ENCODE measurements at places on chromosomes 13 and 19.
A peak's percentile ranks its signal among the peaks of the same experiment; 100 is the strongest.

DNA sequence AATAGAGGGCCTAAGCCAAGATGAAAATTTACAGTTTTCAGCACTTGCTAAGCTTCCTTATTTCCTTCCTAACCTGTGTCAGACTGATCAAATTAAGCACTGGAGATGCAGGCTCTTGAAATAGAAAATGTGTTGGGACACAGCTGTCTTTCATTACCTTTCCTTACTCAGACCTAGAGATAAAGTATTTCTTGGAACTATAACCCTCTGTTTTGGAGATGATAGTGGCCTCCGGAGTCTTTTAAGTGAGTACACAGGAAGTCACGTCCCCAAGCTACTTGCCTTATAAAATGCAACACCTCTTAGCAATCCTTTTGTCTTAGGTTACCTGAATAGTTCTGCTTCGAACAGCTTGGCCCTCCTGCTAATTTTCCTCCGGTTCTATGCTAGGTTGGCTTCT lies 12.4 kb upstream of the AKAP11 start:
- DNase-seq, result no peak

GRCh38 chr19:51417810-51418157 lies 342 bp upstream of the SIGLEC10 start:
- no peak for DNase-seq

GRCh38 chr19:10155839-10156238 lies 36.1 kb upstream of the EIF3G start:
- DNase-seq, result no peak

DNA sequence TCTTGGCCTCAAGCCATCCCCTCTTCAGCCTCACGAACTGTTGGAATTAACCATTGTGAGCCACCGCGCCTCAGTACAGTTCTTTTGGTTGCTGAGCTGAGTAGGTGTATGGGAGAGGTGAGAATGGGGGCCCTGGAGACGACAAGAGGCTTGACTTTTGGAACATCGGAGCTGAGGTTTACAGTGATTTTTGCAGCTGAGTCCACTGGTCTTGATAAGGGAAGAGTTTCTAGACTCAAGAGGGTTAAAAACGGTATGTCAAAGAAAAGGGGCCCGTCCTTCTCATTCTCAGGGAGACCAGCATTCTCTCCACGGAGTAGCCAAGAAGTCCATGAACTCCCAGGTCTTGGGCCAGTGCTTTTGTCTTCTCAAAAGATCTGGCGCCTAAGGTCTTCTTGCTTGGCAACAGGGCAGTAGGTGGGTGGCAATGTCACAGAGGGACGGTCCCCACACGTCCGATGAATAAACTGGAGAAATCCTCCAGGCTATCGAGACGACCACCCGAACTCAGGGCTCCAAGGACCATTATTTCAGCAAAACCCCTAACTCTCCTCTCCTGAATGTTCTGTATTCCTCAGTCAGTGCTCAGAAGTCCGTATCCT lies 6.4 kb upstream of the QTRT1 start:
- no peak for DNase-seq

DNA sequence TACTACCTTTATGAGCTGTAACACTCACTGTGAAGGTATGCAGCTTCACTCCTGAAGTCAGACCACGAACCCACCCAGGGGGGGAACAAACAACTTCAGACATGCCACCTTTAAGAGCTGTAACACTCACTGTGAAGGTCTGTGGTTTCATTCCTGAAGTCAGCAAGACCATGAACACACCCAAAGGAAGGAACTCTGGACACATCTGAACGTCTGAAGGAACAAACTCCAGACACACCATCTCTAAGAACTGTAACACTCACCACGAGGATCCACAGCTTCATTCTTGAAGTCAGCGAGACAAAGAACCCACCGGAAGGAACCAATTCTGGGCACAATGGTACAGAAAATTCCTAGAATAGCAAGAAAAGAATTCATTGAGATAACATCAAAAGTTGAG lies 1796.5 kb upstream of the MIR17HG start:
- no peak for DNase-seq

GRCh38 chr13:49098771-49099512 lies 121.2 kb upstream of the MLNR start:
- peak; percentile 10 for DNase-seq

DNA sequence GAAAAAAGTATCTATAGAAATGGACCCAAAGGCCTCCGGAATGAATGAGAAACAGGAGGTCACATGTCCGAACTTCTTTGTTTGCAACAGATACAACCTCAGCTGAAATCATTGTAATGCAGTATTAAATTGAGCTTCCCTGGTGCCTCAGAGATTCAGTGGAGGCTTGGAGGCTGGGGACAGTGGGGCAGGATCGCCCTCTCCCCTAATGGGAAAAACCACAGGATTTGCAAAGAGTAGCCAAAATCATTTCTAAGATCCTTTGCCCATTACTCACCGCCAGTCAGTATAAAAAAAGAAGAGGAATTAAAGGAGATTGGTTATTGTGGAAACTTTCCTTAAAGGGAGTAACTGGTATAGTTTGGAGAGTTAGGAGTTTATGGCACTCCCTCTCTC lies 30.4 kb upstream of the IRS2 start:
- DNase-seq, result no peak

GRCh38 chr19:3122512-3122870 lies 13.3 kb upstream of the GNA15 start:
- no peak for DNase-seq

DNA sequence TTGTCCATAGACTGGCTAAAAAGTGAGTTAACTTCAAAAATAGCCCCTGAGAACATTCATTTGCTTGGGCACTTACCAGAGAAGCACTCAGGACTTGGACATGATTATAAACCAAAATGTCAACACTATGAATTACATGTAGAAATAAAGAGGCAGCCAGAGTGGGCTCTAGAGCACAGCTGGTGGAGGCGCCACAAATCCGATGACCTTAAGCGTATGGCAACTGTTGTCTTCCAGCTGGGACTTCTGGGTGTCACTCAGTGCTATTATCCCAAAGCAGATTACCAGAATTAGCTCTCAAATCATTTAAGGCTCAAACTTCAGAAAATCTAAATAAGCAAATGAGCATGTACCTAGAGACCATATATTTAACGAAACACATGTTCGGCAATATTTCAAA lies 1255.5 kb upstream of the SLC10A2 start:
- DNase-seq, result no peak

- no peak for DNase-seq
Measured at GRCh38 chr19:21314676-21315075, 14.5 kb downstream of the ZNF708 start.

DNA sequence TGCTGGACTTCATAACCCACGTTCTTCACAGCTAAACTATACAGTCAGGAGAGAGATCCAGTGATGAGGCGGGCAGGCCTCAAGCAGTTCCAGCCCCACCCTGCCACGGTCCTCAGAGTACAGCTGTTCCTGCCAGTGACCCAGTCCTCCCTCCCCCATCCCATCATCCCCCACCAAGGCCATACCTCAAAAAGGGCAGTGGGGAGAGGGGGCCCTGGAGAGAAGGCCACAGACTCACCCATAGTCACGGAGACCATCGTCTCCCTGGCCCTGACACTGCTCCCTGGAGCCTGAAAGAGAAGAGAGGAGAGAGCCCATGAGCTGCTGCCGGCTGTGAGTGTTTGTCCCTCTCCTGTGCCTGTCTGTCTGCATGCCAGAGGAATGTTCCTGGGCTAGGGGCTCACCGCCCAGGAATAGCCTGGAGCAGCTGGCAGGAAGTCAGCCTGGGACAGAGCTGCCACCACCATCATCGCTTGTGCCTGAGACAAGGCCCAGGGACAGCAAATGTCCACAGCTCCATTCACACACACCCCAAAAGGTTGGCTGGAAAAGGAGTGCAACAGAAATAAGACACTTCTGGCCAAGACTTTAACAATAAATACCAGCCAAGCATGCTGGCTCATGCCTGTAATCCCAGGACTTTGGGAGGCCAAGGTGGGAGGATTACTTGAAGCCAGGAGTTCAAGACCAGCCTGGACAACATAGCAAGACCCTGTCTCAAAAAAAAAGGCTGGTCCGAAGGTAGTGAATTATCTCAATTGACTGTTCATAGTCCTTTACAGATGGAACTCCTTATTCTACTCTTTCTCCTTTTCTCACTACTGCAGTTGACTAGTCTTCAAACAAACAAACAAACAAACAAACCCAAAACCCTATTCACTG lies 6.4 kb downstream of the C19orf47 start:
- no peak for DNase-seq

DNA sequence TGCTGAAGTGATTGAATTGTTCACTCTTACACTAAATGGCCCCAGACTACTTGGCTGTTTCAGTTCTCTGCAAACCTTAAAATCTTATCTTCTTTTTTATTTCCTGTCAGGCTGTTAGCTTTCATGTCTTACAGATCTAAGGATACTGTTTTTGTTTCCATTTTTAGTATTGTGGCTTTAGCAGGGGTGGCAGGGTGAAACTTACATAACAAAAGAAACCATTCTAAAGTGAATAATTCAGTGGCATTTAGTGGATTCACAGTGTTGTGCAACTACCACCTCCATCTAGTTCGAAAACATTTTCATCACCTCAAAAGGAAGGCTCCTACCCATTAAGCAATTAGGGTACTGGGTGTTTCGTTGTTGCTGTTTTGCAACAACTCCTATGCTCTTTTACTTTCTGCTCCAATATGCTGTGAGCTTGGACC lies 19.8 kb downstream of the TMEM272 start:
- no peak for DNase-seq

Data from PC-9 (cell line).